Hair follicular keratinocyte (primary cell): ENCODE measurements at places on chromosomes 7 and 10. TPM values are rescaled to one million over a fixed set of nuclear protein-coding genes. Genes with fewer than 3 reads are reported as not detected.

The SH2D4B gene
- total RNA-seq: not detected in 2 replicates

The OR6B1 gene
- total RNA-seq: not detected in 2 replicates

The GSDME gene
- total RNA-seq: 87.6 and 95.0 TPM in 2 replicates

The GPRIN2 gene
- 0.11 and 0.55 TPM in 2 replicates for total RNA-seq

The AOC1 gene
- not detected in 2 replicates for total RNA-seq

The FAM20C gene
- total RNA-seq: 29.5 and 45.1 TPM in 2 replicates

The TPST1 gene
- total RNA-seq: 32.4 and 32.6 TPM in 2 replicates

The IGFBP3 gene
- total RNA-seq: 0.23 and 1.0 TPM in 2 replicates

The ACTL6B gene
- not detected in 2 replicates for total RNA-seq

The HOXA6 gene
- 1.4 TPM in 1 of 2 replicates, not detected in the other for total RNA-seq

The CYP26A1 gene
- total RNA-seq: not detected in 2 replicates

The CTAGE4 gene
- 0.46 and 1.0 TPM in 2 replicates for total RNA-seq

The GHRHR gene
- not detected in 2 replicates for total RNA-seq

The ADGRA1 gene
- total RNA-seq: not detected in 2 replicates

The GRM3 gene
- total RNA-seq: not detected in 2 replicates

The LIPM gene
- total RNA-seq: not detected in 2 replicates

The MYO3A gene
- total RNA-seq: not detected in 2 replicates

The BHLHA15 gene
- 1.2 and 3.3 TPM in 2 replicates for total RNA-seq

The AKAP9 gene
- 10.5 and 18.7 TPM in 2 replicates for total RNA-seq

The CHAT gene
- total RNA-seq: not detected in 2 replicates

The ADCY1 gene
- total RNA-seq: 0.16 and 2.5 TPM in 2 replicates

The AGMO gene
- not detected in 2 replicates for total RNA-seq

The ADAMTS14 gene
- 0.19 TPM in 1 of 2 replicates, not detected in the other for total RNA-seq

The DKK1 gene
- total RNA-seq: 47.6 and 70.8 TPM in 2 replicates

The ACBD7 gene
- 0.23 TPM in 1 of 2 replicates, not detected in the other for total RNA-seq

The SLC26A5 gene
- total RNA-seq: not detected in 2 replicates

The TBXAS1 gene
- total RNA-seq: 0.57 TPM in 1 of 2 replicates, not detected in the other

The MEPCE gene
- 21.2 and 23.7 TPM in 2 replicates for total RNA-seq

The PAPOLB gene
- not detected in 2 replicates for total RNA-seq

The TDRD1 gene
- total RNA-seq: 0.31 and 0.76 TPM in 2 replicates

The AFAP1L2 gene
- 40.2 and 40.5 TPM in 2 replicates for total RNA-seq

The MRLN gene
- total RNA-seq: not detected in 2 replicates

The EBF3 gene
- not detected in 2 replicates for total RNA-seq

The PAX2 gene
- not detected in 2 replicates for total RNA-seq

The TMEM236 gene
- 0.04 and 0.08 TPM in 2 replicates for total RNA-seq

The ZNF365 gene
- total RNA-seq: 1.5 and 2.8 TPM in 2 replicates

The ELN gene
- not detected in 2 replicates for total RNA-seq

The CFAP46 gene
- 2.4 and 2.5 TPM in 2 replicates for total RNA-seq

The HMX3 gene
- not detected in 2 replicates for total RNA-seq

The CCDC7 gene
- total RNA-seq: 1.6 and 2.4 TPM in 2 replicates

The WNT8B gene
- not detected in 2 replicates for total RNA-seq

The KIF20B gene
- total RNA-seq: 9.6 and 20.9 TPM in 2 replicates

The SSBP1 gene
- total RNA-seq: 197 and 310 TPM in 2 replicates
